ENCODE measurements at places on chromosomes 5 and 9.

GRCh38 chr5:75021219-75021618 is 31.1 kb downstream of the GCNT4 start:
- DNase-seq, result no peak

DNA sequence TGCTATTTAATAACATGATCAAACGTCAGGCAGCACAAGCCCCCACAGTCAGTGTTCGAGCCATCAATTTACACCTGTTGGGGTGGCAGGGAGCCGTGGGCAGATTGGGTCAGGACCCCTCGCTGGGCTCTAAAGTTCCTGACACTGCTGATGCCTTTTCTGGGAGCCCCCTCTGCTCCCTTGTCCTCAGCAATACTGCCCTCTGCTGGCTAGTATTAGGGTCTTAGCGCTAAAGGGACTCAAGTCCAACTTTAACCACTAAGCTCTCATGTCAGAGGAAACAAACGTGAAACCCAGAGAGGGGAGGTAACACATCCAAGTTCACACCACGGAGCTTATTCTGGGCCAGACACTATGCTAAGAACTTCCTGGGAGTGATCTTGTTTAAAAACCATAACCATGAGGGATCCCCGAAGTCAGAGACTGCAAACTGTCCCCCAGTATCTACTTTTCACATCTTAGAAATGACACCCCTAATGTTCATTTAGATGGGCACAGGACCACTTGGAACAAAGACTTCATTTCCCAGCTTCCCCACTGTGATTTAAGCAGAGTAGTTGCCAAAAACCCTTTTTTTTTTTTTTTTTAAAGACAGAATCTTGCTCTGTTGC is 20.4 kb downstream of the ANKS6 start:
- peak; percentile 4 for DNase-seq

- DNase-seq, result no peak
These were observed 8.5 kb downstream of the DMXL1 start for GRCh38 chr5:119079318-119079921.

- DNase-seq, result no peak
These were observed 975 bp downstream of the OCLN start for GRCh38 chr5:69493396-69494133.

- no peak for DNase-seq
These were observed 277.1 kb downstream of the NR3C1 start for GRCh38 chr5:143126174-143127019.

DNA sequence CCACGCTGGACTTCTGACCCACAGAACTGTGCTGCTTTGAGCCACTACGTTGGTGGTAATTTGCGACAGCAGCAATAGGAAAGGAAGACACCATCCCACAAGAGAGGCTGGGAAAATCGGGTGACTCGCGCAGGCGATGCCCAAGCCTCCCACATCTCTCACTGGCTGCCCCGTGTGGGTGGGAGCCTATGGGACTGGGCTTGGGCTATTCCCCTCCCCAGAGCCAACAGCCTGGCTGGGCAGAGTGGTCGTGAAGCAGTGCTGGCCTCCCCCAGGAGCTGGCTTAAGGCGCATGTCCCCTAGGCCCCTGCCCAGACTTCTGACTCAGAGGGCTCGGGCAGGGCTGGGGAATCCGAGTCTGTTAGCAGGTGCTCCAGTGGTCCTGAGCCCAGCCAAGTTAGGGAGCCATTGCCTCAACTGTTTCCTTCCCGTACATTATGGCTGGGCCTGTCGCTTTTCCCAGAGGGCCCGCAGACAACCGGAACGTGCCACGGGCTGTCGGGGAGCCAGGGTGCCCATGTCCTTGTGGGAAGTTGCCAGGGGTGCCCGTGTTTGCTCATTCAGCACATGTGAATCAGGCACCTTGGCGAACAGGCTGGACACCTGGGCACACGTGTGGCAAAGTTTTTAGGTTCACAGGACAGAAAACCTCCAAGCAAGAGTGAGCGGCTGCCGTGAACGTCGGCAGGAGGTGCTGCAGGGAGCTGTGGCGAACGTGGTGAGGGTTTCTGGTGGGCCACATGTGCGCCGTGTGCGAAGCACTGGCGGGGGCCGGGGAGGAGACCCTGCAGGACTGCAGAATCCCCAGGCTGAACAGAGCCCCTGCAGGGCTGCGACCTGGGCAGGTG is 7.0 kb upstream of the RASGEF1C start:
- no peak for DNase-seq

DNA sequence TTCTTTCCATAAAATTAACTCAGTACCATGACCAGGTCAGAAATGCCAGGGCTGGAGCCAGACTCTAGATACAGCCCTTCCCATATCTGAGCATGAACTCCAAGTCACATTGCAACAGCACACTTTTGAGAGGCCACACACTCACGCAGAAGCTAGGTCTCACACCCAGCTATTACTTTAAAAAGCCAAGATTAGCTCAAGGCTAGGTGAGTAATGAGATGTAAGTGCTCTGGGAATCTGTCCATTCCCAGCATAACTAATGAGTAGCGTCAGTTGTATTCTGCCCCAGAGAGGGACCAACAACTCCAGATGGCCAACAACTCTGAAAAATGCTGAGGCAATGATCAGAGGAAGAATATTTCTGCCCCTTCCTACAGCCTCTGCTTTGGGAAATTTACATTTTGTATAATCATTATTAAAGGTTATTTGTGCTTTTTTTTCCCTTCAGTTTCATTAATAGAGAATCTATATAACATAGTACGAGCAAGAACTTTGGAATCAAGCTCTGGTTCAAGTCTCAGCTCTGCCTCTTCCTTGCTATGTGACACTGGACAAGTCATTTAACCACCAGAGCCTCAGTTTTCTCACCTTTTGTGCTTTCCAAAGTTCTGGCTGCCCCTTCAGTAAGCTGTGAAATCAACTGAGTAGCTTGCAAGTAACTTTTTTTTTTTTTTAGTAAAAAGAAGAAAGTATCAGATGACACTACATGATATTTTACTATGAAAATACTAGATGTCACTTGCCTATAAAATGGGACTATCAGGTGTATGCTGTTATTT is 118.3 kb downstream of the NR6A1 start:
- no peak for DNase-seq

- peak; percentile 48 for DNase-seq
These were observed 6.4 kb upstream of the RALGDS start for GRCh38 chr9:133127340-133127981.

DNA sequence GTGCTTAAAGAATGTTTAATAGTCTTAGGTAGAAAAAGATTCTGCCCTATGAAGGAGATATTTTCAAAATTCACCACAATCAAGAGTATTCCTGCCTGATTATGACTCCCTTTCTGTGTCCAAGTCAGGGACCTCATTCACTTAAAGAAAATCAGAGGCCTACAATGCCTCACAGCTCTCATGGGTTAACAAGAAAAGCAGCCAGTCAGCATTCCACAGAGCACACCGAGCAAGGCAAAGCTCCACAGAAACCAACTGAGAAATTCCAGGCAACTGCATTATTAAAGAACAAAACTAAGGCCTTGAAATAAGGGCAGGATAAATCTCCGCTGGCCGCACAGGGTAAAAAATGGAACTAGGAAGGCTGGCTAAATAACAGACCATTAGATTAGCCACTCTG is 161.1 kb downstream of the TARS1 start:
- no peak for DNase-seq

GRCh38 chr9:297104-297972 is 82.7 kb downstream of the DOCK8 start:
- DNase-seq, result peak; percentile 9

DNA sequence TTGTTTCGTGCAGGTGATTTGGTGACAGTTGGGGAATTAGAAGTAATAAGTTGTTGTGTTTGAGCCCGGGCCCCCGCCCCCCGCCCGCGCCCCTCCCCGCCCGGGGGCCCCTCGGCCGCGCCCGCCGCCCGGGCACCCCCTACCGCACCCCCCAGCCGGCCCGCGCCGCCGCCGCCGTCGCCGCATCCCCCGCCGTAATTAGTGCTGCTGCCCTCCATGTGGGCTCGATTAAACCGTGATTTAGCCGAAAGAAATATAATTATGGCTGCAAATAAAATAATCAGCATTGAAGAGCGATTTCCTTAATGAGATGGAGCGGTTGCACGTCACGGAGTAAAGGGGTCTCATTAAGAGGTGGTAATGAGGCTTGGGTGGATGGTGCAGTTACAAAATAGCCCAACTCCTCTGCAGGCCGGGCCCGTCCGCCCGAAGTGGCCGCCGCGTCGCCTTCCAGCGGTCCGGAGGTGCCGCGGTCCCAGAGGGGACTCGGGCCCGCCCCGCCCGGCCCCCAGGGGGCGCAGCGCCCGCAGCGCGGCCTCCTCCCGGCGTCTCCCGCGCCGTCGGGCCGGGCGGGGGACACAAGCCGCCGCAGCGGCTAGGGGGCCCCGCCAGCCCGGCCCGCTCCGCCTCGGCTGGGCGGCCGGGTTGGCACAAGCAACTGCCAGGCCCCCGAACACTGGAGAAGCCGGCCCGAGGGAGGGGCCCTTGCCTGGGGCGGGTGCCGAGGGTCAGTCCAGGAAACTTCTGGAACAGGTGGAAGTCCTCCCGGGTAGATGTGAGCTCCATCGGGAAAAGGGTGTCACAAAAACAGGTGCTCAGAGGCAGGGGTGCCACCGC is 6.9 kb upstream of the OTP start:
- DNase-seq, result no peak

- no peak for DNase-seq
These were observed 78.8 kb downstream of the CSNK1A1 start for GRCh38 chr5:149472399-149472798.

GRCh38 chr9:136590821-136591752 is 45.2 kb upstream of the NOTCH1 start:
- no peak for DNase-seq

DNA sequence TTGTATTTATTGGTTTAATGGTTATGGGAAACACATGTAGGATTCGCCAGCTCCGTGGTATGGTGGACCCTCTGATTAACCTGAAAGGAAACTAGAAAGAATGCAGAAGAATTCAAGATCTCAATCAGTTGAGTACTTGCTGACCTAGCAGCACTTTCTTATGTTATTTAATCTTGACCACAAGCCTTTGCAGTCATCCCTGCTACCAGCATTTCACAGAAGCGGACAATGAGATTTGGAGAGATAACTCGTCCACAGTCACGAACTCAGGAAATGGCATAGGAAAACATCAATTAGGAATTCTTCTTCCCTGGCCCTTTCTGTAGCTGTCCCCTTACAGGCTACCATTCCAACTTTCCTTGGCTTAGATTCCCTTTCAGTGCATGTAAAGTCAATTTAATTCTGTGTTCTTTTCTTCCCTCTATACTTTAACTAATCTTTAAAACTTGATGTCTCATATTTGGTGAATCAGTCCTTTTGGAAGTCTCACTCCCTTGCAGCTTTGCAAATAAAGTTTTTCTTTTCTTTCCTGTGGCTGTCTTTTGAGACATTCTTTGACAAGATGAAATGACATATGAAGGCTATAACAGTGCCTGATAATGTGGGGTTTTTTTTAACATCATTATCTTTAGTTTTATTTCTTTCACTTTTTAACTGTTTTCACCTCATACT is 1.3 kb upstream of the SLC44A1 start:
- no peak for DNase-seq

GRCh38 chr9:135716045-135716444 is 14.1 kb downstream of the KCNT1 start:
- no peak for DNase-seq

GRCh38 chr5:172085738-172086137 is 79.3 kb upstream of the FBXW11 start:
- DNase-seq, result no peak

DNA sequence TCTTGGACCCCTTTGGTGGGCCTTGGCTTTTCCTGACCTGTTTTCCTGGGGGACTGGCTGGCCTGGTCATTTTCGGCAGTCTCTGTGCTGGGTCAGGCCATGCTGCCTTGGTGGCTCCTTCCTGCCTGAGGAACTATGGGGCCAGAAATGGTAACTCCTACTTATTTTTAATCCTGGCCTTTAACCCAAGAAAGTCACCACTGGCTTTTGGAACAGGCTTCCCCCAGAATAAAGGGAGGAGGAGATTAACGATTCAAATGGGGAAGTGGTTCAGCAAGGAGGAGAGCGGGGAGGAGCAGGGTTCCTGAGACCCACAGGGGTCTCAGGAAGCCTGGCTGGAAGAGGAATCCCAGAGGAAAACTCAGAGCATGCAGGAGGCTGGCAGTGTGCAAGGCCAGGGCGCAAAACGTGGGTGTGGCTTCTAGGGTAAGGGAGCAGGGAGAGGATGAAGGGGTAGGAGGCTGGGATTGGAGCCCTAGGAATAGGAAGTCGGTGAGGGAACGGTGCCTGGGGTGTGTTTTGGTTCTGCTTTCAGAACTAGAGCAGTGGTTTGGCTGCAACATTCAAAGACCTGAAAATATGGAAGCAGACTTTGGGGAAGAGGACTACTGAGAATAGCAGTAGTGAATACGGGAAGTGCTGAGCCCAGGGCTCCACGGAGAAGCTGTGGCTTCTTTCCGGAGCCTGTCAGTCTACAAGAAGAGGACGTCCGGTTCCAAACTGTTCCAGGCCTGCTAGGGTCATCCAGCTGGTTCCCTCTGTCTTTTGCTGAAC is 271.1 kb upstream of the KLF4 start:
- DNase-seq, result no peak

DNA sequence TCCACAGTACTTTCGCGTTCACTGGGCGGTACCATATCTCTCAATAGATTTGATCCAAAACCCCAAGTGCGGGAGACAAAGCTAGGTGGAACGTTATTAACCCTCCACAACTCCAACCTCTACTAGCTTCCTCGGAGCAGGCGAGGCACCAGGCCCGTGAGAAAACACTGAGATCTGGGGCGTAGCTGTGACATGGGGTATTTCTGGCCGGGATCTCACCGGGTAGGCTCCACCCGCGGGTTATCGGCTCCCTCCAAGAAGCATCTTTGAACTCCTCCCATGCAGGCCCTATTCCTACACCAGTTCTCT is 350 bp upstream of the SLC25A46 start:
- DNase-seq, result no peak

- DNase-seq, result no peak
These were observed 151.0 kb downstream of the CACNA1B start for GRCh38 chr9:138028596-138028995.

DNA sequence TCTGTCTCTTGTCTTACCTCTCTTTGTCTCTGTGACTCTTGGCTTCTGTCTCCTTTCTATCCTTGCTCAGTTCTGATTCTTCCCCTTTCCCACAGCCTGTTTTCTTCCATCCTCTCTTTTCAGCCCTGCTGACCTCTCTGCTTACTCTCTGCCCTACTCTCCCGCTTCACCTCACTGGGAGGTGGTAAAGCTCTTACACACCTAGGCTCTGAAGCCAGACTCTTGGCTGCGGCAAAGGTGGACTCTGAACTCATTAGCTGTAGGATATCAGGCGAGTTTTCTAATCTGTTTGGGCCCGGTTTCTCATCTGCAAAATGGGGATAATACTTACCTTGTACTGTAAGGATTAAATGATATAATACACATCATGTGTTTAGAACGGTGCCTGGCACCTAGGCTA is 11.1 kb downstream of the PCDH1 start:
- DNase-seq, result no peak

- DNase-seq, result peak; percentile 51
These were observed 427 bp downstream of the PCYOX1L start for GRCh38 chr5:149358294-149358651.

- DNase-seq, result no peak
These were observed 19.7 kb upstream of the GDA start for GRCh38 chr9:72129271-72130156.

DNA sequence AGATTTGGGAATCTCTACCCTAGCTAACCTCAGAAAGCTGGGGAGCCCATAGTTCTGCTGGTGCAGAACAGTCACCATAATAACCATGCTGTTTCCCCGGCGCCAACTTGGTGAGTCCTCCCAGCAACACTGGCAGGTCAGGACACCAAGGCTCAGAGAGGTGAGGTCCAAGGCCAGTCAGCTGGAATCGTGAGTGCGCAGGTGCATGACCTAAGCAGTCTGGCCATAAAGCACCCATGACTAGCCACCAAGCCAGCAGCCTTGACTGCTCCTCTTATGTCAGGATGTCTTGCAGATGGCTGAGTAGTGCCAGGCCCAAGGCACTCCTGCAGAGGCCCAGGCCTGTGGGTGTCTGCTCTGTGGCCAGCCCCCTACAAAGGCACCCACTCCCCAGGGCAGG is 2.6 kb downstream of the RNF44 start:
- no peak for DNase-seq

Data from C1 segment of cervical spinal cord (tissue), 14 donors.